ENCODE measurements at places on chromosomes 5 and 9.

- no peak for DNase-seq
Observed at GRCh38 chr5:133075572-133076536, 24.0 kb downstream of the HSPA4 start.

GRCh38 chr5:56011835-56012234 lies 17.1 kb upstream of the IL6ST start:
- no peak for DNase-seq

GRCh38 chr5:62689599-62690368 lies 111.2 kb downstream of the LRRC70 start:
- DNase-seq, result no peak

- DNase-seq, result no peak
Observed at GRCh38 chr5:88842784-88843183, 40.2 kb downstream of the MEF2C start.

- DNase-seq, result no peak
Observed at GRCh38 chr5:32642276-32643002, 57.1 kb downstream of the SUB1 start.

GRCh38 chr5:172748341-172748843 lies 22.6 kb downstream of the DUSP1 start:
- no peak for DNase-seq

DNA sequence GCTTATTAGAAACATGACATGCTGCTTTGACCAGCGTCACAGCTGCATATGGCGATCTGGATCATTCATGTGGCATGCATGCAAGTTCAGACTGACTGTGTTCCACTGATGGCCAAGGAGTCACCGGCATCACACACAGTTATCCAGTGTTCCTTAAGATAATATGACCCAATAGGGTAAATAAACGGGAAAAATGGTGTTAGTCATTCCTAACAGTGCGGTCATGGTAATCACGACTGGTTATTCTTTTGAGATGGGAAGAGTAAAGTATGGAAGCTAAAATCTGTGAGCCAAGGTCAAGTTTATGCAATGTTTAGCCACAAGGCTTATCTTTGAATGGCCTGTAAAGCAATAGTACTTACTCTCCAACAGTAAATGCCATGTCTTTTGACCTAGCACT lies 29.3 kb upstream of the LVRN start:
- DNase-seq, result no peak

GRCh38 chr5:168219515-168220410 lies 71.7 kb upstream of the WWC1 start:
- DNase-seq, result no peak
